ENCODE measurements at places on chromosomes 1 and 21.

GRCh38 chr1:28229089-28229488 lies 3.7 kb downstream of the DNAJC8 start:
- no peak for DNase-seq

DNA sequence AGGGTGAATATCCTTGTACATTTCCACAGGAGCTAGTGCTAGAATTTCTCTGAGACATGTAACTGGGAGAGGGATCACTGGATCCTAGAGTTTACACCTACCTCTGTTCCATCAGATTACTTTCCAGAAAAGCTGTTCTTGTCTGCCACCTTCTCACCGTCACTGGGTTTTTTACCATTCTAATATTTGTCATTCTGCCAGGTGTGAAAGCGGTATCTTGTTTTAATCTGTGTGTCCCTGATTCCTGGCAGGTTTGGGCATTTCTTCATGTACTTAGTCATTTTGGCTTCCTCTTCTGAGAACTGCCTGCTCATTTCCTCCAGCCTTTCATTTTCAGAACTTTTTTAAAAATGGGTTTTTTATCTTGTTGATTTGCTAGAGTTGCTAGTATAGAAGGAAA lies 5.1 kb downstream of the PMF1 start:
- no peak for DNase-seq

DNA sequence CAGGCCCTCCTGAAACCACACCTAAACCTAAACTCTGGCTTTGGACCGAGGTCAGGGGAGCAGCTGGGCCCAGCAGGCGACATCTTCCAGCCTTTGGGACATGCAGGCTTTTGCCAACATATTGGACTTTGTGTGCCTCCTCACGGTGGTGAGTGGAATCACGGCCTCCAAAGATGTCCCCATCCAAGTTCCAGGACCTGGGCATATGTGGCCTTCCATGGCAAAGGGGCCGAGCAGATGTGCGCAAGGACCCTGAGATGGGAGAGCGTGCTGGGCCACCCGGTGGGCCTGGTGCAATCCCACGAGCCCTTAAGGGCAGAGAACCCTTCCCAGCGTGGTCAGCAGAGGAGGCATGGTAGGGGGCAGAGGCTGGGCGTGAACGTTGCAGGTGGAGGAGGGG lies 160.8 kb upstream of the C1orf174 start:
- no peak for DNase-seq

- no peak for DNase-seq
These were observed 826.1 kb downstream of the MRPL39 start for GRCh38 chr21:24781146-24781545.

GRCh38 chr1:178937695-178938094 lies 66.8 kb upstream of the ANGPTL1 start:
- DNase-seq = no peak

- DNase-seq = no peak
These were observed 831 bp downstream of the TMEM52 start for GRCh38 chr1:1917995-1918900.

- DNase-seq = no peak
These were observed 9.8 kb downstream of the SAMD11 start for GRCh38 chr1:933603-933940.

DNA sequence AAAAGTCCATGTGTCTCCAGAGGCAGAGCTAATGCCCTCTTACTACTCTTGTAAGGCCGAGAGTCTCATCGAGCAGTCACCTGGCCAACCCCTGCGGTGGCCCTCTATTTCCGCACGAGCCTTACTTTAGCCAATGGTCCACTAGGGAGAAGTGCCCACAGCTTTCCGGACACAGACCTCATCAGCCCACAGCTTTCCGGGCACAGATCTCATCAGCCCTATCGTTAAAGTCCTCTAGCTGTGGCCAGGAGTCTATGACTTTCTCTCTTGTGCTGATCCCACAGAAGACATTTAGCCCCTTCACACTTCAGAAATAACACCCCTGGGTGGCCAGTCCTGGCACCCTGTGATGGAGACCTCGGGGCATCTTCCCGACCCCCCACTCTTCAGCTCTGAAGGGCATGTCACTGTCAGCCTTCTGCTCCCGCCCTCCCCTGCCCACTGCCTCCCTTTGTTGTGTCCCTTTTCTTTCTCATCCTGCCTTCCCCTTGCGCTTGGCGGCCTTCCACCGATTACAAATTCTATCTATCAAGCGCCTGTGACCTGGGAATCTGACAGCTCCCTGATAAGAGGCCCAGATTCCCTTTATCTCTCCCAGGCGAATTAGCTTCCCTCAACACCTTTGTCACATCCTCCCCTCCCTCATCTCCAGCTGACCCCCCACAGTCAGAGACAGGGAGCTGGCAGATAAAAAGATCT lies 161.0 kb downstream of the PLXNA2 start:
- DNase-seq = no peak

DNA sequence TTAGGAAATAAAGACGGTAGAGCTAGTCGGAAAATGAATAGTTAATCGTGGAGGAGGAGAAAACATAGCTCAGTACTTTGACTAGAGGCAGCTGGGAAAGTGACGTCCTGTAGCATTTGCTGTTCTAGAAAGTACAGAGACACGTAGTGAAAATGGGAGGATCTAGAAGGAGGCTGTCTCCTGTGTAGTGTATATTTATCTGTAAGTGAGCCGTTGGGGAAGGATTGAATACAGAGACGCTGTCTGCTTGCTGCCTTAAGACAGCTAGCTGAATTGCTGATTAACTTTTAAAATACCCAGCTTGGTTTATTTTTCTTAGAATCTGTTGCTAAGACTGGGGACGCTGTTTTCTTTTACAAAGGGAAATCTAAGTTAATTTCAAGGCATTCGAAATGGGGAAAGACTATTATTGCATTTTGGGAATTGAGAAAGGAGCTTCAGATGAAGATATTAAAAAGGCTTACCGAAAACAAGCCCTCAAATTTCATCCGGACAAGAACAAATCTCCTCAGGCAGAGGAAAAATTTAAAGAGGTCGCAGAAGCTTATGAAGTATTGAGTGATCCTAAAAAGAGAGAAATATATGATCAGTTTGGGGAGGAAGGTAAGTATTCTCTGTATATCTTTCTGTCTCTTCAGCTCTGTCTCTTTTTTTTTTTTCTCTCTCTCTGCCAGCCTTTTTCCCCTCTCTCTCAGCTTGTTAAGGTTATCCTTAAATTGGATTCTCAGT lies at the start of gene DNAJB4:
Gene DNAJB4, plus strand, starts transcription at position 221 of the 729 bp plus-strand sequence. Its CDS starts 172 bp downstream, at position 393.
- peak; percentile 29 for DNase-seq

GRCh38 chr1:159869173-159869572 lies 6.7 kb upstream of the VSIG8 start:
- DNase-seq = no peak

DNA sequence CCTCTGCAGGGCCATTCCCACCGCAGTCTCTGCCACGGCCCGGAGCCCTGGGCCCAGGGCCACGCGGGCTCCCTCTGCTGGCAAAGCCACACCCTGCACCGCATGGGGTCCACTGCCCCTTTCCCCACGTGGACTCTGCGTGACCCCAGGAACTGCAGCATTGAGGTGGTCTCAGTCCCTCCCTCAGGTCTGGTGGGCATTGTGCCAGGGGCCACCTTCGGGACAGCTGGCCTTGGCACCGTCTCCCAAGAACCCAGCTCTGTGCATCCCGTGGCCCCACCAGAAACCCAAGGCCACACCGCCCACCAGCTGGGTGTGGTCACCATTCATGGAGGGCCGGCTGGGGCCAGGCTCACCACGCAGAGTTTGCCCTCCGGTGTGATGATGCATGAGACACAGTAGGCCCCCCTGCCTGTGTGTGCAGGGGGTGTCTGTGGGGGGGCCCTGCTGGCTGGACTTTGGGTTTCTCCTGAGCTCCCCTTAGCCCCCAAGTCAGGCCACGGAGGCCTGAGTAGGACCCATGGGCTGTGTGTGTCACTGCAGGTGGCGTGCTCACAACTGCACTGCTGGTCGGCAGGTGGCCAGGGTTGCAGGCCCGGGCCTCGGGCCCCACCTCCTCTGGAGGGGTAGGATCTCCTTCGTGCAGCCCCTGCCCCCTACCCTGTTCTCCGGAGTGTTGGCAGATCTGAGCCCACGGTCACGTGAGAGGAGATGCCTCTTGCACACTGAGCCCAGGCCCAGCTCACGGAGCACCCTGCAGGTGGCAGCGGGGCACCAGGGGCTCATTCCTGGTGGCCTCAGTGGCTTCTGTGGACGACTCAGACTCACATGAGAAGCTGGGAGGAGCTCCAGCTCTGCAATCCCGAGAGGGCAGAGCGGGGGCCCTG lies 5.8 kb downstream of the VWA1 start:
- peak; percentile 24 for DNase-seq

DNA sequence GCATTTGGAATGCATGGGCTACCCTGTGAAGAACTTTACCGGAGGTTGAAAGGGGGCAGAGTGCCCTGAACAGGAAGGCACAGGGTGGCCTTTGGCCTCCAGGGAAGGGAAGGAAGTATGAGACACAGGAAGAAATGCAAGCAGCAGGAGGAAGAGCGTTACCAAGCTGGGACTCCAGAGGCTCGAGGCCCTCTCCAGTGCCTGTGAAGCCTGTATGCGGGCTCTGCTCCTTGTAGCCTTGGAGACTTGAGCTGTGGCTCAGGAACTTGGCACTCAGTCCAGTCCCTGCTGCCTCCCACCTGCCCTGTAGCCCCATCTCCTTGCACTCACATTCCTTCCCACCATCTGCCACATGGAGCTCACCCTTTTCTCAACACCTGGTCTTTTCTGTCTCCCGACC lies 33.5 kb upstream of the RNF19B start:
- DNase-seq = no peak

DNA sequence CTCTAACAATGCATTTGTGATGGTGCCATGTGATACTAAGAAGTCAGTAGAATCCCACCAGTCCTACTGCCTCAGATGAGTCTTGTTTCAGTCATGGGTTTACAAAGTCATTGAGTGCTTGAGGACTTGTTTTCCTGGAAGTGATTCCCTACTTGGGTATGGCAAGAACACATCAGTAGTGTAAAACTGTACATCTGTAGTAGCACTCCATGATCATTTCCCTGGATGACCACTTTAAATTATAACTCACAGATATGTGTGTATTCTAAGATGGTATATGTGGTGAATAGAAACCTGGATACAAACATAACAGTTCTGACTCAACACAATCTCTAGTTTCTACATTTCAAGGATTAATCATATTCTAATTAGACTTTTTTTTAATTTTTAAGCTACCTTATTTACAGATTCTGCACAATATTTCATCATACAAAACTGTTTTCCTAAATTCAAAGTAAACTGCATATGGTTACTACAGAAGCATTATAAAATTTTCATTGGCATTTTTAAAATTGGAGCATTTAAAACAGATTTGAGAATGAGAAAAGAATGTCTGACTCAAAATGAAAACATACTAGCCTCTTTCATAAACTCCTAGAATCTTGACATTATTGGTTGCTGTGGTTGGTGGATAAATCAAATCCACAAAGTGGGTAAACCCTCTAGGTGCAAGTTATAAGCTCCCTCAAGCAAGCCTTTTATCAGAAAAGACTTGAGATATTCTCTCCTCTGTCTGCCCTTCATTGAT lies 6.8 kb upstream of the PSMG1 start:
- DNase-seq = no peak

- no peak for DNase-seq
These were observed 10.4 kb downstream of the NSL1 start for GRCh38 chr1:212781225-212781624.

- DNase-seq = no peak
These were observed 208.1 kb downstream of the USH2A start for GRCh38 chr1:216215169-216215568.

GRCh38 chr1:198132060-198132781 lies 24.6 kb upstream of the NEK7 start:
- no peak for DNase-seq

- DNase-seq = no peak
These were observed 292.8 kb upstream of the RGS18 start for GRCh38 chr1:191865479-191865878.

- DNase-seq = no peak
These were observed 319.2 kb upstream of the SPAG17 start for GRCh38 chr1:118504221-118504644.

DNA sequence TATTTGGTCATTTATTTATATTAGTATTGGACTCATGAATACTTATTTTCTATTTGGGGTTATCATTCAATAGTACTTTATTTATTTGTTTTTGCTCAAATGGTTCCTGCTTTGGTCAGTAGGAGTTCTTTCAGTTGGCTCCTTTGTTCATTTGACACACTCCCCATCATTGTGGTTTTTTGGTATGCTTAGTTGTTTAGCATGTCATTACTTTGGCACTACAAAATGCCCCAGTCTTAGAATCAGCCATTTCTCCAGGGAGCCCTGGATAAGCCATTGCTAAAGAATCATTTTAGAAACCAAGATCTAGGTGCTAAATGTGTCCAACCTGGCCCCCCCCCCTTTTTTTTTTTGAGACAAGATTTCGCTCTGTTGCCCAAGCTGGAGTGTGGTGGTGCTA lies 61.7 kb upstream of the MRPS6 start:
- no peak for DNase-seq

GRCh38 chr1:239308701-239309333 lies 77.6 kb upstream of the CHRM3 start:
- DNase-seq = no peak

DNA sequence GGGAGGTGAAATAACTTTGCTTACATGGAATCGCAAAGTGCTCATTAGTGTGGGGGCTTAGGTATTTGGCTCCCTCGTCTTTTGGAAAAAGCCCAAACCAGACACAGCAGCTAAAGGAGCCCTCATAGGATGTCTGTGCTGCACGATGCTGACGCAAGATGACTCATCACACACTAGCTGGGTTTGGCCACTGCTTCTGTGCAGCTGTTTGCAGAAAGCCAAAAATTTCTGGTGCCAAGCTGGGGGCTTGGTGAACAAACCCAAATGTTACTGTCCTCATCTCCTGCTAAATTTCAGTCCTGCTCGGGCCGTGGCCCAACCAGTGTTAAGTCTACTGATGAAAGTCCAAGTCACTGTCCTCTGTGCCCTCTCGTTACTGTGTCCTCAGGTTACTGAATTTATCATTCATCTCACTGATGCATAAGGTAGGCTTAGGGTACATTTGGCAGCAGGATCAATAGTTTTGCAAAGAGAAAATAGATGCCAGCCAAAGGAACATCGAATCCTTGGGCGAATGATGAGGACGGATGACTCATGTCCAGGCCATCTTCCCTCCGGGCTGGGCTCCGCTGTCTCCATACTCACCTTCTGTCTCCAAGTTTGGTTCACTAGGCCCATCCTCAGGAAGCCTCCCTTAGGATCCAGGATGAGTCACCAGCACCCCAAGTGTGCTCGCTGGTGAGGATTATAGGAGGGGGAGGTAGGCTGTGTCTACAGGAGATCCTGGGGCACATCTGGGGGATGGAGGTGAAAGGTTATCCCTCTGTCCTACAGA lies 177.7 kb downstream of the ADSS2 start:
- no peak for DNase-seq

Data from stimulated activated CD8-positive, alpha-beta memory T cell treated with anti-CD3 and anti-CD28 coated beads, Interleukin-15, amount 100 ng/mL, for 1 hour (primary cell).